ENCODE measurements at places on chromosomes 7 and 10.

- no peak for DNase-seq
Measured at GRCh38 chr7:35982600-35982999, 170.5 kb upstream of the EEPD1 start.

DNA sequence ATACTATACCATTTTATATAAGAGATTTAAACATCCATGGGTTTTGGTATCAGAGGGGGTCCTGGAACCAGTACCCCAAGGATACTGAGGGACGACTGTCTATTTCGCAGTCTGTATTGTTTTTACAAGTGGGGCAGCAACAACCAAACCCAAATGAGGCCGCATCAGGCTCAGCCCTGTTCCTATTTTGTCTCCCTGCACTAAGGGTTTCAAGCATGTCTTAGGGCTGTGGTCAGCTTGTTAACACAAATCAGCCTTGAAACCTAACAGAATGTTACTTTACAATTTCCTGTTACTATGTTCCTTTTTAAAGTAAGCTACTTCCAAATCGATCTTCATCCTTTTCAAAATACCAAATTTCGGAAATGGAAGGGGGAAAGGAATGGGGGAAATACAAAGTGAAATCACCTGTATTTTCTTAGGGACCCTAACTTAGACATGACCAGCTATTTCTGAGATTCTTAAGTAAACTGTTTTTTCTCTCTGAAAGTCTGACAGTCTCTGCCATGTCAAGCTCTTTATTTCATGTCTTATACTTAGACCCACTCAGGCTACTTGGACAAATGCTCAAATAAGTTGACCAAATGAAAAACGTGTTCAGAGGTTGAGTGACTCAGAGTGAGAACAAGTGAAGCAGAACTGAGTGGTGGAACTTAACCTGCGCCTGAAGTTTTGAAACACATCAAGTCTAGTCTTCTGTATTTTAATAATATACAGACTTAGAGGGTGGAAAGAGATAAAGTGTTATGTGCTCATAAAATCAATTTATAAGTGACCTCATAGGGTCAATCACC lies 75.8 kb downstream of the C1GALT1 start:
- DNase-seq: no peak

GRCh38 chr10:113267619-113268562 lies 285.0 kb upstream of the HABP2 start:
- DNase-seq: peak; percentile 36

DNA sequence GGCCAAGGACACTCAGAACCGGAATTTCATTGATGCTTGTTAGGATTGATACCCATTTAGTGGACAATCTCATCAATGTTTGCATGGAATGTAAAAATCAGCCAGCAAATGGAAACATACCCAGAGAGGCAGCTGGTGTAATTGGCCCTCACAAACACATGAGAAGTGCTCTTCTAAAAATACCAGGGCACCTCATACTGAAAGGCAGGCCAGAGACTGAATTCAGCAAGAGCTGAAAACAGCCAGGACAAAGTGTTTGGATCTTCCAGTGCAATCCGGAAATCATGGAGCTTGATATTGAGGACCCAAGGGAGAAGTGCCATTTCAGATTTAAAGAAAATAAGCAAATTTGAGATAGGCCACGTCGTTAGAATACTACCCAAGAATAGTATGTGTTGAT lies 498.6 kb downstream of the GALNT17 start:
- no peak for DNase-seq

GRCh38 chr10:88150339-88150738 lies 286.9 kb downstream of the PTEN start:
- DNase-seq: no peak

DNA sequence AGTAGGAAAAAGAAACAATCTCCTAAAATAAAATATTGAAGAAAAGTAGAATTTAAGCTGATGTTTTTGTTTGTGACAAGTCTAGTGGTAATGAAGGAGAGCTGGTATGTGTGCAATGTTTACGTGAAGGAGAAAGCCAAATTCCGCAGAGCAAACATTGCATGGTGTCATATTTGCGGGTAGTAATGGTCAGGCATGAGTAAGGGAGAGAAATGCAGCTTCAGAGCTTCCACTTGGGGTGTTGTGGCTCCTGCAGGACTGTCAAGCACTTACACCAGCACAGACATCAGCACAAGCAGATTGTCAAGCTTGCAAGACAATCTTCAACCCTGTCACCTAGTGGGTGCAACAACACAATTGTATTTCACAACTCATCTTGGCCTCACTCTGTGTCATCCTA lies 136.5 kb upstream of the ETV1 start:
- no peak for DNase-seq

DNA sequence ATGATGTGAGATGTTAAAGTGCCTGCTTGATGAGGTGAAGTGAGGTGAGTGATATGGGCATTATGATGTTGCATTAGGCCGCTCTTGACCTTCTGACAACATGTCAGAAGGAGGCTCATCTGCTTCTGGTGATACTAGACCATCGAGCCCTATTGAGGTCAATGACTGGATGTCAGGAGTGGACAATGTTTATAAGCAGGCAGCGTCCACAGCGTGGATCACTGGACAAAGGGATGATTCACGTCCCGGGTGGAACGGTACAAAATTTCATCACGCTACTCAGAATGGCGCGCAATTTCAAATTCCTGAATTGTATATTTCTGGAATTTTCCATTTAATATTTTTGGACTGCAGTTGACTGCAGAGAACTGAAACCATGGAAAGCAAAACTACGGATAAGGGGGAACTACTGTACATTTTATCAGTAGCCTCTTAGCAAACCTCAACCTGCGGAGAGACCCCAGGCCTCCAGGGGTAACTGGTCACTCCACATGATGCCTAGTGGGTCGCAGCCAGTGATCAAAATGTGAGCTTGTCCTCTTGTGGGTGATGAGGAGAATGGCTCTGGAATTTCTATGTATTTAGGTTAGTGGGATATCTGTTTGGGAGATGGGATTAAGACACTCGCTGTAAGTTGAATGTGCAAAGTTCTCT lies 5.7 kb upstream of the ZCCHC24 start:
- no peak for DNase-seq

- peak; percentile 58 for DNase-seq
Measured at GRCh38 chr7:44847509-44847919, 373 bp downstream of the H2AZ2 start.

DNA sequence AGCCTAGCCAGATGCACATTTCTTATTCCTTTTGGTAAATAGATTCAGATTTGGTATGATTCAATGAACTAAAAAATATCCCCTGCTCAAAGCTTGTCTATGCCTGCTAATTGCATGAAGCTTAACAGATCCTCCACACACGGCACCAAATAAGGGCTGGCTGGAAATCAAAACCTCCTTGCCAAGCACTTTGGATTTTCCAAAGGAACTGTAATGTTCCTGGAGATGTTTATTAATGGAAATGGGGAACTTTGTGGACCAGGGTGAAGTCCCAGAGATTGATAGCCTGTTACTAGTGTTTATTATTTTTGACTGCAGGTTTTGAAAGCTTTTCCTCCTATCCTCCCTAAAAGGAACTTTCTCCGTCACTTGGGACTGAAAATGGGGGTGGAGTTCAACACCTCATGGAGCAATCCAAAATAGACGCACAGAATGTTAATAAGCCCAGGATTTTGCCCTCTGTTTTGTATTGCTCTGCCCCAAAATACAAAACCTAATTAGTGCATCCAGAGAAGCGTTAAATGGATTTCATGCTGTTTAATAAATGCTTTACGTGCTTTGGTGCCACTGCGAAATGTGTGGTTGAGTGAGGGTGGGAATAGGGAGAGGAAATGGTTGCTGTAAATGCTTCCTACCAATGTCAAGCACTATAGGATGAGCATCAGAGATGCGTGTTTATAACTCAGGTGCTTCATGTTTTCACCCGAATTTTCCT lies 1027.7 kb downstream of the LRMDA start:
- DNase-seq: no peak

- no peak for DNase-seq
Measured at GRCh38 chr7:43015301-43015700, 83.1 kb downstream of the MRPL32 start.

- no peak for DNase-seq
Measured at GRCh38 chr7:95482424-95482823, 3.3 kb upstream of the ASB4 start.

DNA sequence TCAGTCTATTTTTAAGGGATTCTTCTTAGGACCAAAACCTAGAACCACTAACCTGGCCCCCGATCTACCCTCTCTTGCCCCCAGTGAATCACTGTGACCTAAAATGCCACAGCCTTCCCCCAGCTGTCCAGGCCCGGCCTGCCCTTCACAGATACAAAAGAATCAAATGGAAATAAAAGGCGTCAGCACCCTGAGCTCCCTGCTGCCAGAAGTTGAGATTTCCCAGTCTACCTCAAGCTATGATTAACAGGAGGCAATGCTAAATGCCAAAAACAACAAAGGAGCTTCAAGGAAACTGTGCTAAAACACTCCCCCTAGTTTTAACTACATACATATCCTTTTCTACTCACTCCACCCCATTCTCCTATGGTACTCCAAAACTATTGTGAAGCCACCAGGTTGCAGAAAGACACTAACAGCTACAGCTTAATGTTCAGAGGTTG lies 67.8 kb downstream of the GSAP start:
- DNase-seq: peak; percentile 32

- no peak for DNase-seq
Measured at GRCh38 chr10:1362589-1363445, 306.6 kb downstream of the WDR37 start.

DNA sequence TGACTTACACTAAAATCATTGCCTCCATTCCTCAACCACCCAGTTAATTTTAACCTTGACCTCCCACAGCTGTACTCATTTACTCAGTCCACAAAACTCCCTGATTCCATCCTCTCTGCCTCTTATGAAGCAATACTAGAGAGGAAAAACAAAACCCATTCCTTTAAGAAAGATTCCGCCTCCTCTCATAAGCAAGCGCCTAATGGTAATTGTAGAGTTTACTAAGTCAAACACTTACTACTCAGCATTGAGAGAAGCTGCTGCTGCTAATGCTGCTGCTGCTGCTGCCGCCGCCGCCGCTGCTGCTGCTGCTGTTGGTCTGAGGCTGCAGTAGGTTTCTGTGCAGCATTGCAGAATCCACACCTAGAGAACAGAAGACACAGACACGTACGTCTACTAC lies 2.1 kb upstream of the ADD3 start:
- DNase-seq: peak; percentile 82

- no peak for DNase-seq
Measured at GRCh38 chr10:106555599-106555998, 608.9 kb downstream of the SORCS1 start.

- no peak for DNase-seq
Measured at GRCh38 chr10:132105302-132105995, 39.7 kb downstream of the JAKMIP3 start.

- no peak for DNase-seq
Measured at GRCh38 chr7:23893942-23894891, 184.2 kb downstream of the STK31 start.

- DNase-seq: no peak
Measured at GRCh38 chr10:67306588-67307205, 380.9 kb downstream of the LRRTM3 start.

DNA sequence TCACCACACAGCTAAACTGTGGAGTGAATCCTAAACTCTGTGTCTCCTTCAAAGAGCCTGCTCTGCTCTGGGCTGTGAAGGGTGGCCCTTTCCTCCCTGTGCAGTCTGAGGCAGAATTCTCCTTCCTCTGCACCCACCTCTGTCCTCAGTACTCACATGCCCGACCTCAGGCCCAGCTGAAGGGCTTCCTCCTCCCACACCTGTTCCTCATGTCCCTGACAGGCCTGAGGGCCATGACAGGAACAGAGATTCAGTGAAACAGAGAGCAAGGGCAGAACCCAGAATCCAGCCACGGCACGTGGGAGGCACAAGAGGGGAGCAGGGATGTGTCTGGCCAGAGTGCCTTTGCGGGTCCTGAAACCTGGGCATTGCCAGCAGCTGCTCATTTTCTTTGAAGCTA lies 13.9 kb downstream of the CREB3L2 start:
- no peak for DNase-seq

- DNase-seq: no peak
Measured at GRCh38 chr10:19971343-19972052, 155.3 kb downstream of the PLXDC2 start.

DNA sequence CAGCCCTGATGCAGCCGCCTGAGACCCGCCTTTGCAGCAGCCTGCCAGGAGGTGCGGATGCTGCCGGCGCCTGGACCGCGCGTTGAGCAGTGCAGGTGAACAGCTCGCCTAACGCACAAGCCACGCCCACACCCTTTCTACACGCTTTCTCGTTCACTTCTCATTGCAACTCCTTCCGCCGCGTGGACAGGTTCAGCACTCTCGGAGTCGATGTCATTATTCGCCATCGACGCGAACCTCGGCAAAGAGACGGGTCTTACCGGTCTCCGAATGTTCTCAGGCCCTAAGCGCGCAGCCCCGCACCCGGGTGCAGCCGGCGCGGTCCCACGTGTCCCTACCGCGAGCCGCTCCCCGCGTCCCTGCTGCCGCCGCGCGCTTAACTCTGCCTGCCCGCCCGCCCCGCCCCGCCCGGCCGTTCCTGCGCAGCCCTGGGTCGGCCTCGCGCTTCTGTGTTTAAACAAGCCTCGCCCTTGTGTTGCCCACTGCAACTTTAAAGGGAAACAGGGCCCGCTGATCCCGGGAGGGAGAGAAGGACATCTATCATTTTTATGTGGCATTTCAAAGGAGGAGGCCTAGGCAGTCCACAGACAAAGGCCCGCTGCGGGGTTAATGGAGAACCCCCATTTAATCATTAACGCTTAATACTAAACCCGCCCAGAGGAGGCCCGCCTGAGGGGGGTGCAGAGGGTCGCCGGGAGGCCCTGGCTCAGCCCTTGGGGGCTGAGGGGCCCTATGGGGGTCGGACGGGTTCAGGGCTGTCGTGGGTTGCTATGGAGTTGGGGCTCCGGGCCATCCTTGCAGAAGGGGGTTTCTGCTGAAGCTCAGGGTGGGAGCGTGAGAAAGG lies 128.5 kb downstream of the WDR11 start:
- DNase-seq: no peak

All from fibroblast of skin of left quadriceps (primary cell).